Neuronal stem cell (in vitro differentiated cells): ENCODE measurements at places on chromosomes 2 and 18.

DNA sequence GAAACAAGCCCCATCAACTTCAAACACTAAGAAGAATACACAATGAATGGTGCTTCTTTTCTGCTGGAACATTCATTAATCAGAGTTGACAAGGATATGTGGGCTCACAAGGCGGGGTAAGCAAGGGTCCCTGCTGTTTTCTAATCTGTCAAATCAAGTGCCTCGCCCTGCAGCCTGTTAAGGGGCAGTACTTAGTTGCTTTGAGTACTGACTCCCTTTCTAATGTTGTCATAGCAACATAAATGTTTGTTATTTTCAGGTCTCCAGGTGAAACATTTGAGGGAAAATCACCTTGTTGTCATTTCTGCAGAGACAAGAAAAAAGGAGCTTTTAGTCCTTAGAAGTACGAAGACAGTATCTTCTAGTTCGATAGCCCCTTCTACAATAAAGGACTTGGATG is 284.7 kb upstream of the PKDCC start:
- no peak for DNase-seq
- no peaks in the 10 kb centered on the region for H3K36me3 ChIP-seq

- H3K4me1 ChIP-seq: no peaks in the 10 kb centered on the region
- no peak overlapping the region for H3K27ac ChIP-seq
- no peaks in the 10 kb centered on the region for H3K36me3 ChIP-seq
- H3K4me3 ChIP-seq: no peak overlapping the region
- no peaks in the 10 kb centered on the region for H3K27me3 ChIP-seq
These were observed 147.7 kb upstream of the PXDN start for GRCh38 chr2:1891971-1892486.

- peaks cover 11% of the 10 kb centered on the region for H3K4me1 ChIP-seq
- DNase-seq: no peak
- no peaks in the 10 kb centered on the region for H3K36me3 ChIP-seq
- H3K27ac ChIP-seq: no peak overlapping the region
- no peak overlapping the region for H3K4me3 ChIP-seq
These were observed 735.6 kb downstream of the TSN start for GRCh38 chr2:122491011-122491410.

DNA sequence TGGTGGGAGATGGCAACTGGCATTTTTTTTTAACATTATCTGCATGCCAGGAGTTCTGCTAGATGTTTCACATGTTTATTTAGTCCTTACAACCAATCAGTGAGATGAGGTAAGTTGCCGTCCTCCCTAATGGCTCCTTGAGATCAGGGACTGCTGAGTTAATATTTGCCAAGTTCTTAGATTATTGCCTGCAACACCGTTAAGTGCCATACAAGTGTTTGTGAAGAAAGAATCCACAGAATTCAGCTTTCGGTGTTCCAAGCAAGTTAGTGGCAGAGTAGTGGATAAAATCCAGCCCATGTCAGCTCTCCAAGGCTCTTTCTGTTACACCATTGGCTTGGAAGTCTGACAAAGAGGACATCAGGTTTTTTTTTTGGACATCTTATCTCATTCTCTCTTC is 95.9 kb downstream of the C1QL2 start:
- no peak overlapping the region for H3K27ac ChIP-seq
- H3K27me3 ChIP-seq: no peaks in the 10 kb centered on the region
- no peaks in the 10 kb centered on the region for H3K4me1 ChIP-seq
- no peak for DNase-seq

GRCh38 chr18:74489676-74490075 is 6.5 kb upstream of the CNDP2 start:
- no peaks in the 10 kb centered on the region for H3K36me3 ChIP-seq
- no peak overlapping the region for H3K4me3 ChIP-seq
- H3K27ac ChIP-seq: no peak overlapping the region

DNA sequence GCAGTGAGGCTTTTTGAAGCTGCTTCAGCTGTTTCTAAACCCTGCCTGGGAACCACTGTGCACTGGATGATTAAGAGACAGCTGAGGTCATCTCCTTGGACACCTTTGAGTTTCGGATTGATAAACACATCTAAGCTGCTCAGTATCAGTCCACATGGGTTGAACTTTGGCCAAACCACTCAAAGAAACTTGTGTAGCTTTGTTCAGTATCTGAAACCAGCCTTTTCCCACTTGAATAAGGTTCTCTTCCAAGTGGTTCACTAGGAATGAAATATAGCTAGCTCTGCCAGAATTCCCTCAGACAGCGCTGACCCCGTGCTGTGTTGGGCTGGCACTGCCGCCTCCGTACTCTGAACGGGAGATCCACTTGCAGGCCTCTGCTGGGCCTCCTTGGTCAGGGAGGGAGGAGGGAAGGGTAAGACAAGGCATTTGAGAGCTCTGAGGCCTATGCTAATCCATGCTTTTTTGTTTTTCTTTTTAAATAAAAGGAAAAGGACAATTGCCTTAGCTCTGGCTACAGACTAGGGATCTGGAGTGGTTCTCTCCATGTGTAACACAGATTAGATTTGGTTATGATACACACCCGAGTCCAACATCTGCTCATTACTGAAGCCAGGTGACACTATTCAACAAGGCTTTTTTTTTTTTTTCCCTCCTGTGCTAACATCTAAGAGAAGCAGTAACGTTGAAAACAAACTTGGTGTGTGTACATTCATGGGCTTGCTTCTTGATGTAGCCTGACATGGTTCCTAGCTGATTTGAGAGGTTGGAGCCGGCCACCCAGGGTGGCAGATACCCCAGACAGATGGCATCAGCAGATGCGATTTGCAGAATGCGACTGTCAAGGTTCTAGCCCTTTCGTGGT is 67.7 kb downstream of the NCK2 start:
- H3K27ac ChIP-seq: no peak overlapping the region
- peaks cover 36% of the 10 kb centered on the region for H3K36me3 ChIP-seq
- no peak overlapping the region for H3K4me3 ChIP-seq
- DNase-seq: peak; percentile 6
- H3K27me3 ChIP-seq: no peaks in the 10 kb centered on the region

- H3K4me1 ChIP-seq: no peaks in the 10 kb centered on the region
- H3K27ac ChIP-seq: no peak overlapping the region
- H3K27me3 ChIP-seq: no peaks in the 10 kb centered on the region
- H3K4me3 ChIP-seq: no peak overlapping the region
- H3K36me3 ChIP-seq: no peaks in the 10 kb centered on the region
These were observed 887.3 kb downstream of the TDRD15 start for GRCh38 chr2:22011048-22011447.

DNA sequence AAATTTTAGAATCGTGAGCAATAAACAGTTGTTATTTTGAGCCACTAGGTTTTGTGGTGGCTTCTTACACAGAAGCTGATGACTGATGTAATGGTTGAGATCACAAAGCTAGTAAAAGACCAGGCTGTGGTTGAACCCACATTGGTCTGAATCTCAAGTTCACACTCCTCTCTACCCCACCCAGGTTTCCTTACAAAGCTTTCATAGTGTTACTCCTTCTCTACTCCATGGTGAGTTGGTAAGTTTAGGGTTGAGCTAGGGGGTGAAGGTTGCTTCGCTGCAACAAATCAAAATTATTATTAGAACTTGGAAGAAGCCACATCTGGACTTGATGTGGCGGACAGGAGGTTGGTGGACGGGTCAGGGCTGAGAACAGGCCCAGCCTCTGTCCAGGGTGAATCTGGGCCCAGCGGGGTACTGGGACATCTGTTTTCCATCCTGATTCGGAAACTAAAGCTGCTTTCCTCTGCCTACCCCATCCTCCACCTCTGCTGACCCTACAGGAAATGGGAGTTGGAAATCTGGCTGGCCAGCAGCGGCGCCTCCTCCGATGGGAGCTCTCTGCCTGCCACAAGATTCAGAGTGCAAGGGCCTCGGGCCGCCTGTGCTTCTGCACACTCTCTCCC is 86.3 kb downstream of the ZFP36L2 start:
- H3K27ac ChIP-seq: no peak overlapping the region

DNA sequence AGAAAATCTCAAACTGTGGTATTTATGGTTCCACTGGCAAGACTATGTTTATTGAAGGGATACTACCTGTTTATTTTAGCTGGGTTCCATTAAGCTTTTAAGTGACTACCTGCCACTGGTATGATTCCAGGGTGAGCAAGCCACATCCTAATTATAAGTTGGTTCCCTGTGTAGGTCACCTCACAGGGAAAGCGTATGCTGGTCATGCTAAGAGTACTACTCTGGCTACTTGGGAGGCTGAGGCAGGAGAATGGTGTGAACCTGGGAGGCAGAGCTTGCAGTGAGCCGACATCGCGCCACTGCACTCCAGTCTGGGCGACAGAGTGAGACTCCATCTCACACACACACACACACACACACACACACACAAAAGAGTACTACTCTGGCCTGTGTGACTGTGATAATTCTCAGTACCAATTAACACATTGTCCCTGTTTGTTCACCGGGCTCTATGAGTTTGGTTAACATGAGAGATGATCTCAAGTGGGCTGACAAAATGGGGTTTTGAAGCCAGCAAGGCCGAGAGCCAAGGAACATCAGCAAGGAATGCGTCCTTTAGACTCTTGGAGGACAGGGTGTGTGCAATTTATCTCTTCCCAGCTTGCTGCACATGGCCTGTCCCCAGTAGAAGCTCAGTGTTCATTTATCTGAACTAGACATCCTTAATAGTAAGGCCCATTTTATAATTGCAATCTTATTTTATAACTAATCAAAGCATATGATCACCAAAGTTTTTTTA is 15.2 kb upstream of the ITSN2 start:
- no peak overlapping the region for H3K4me3 ChIP-seq
- no peaks in the 10 kb centered on the region for H3K27me3 ChIP-seq
- no peak for DNase-seq
- no peaks in the 10 kb centered on the region for H3K4me1 ChIP-seq
- no peaks in the 10 kb centered on the region for H3K36me3 ChIP-seq

- no peak overlapping the region for H3K27ac ChIP-seq
- H3K36me3 ChIP-seq: no peaks in the 10 kb centered on the region
- H3K4me3 ChIP-seq: no peak overlapping the region
- H3K4me1 ChIP-seq: peaks cover 3% of the 10 kb centered on the region
- no peak for DNase-seq
These were observed 86.0 kb downstream of the ICOS start for GRCh38 chr2:204022550-204022949.

GRCh38 chr2:128385365-128385764 is 66.7 kb upstream of the HS6ST1 start:
- H3K27me3 ChIP-seq: no peaks in the 10 kb centered on the region
- H3K27ac ChIP-seq: no peak overlapping the region
- H3K36me3 ChIP-seq: no peaks in the 10 kb centered on the region
- peaks cover 29% of the 10 kb centered on the region for H3K4me1 ChIP-seq
- no peak overlapping the region for H3K4me3 ChIP-seq
- DNase-seq: no peak

DNA sequence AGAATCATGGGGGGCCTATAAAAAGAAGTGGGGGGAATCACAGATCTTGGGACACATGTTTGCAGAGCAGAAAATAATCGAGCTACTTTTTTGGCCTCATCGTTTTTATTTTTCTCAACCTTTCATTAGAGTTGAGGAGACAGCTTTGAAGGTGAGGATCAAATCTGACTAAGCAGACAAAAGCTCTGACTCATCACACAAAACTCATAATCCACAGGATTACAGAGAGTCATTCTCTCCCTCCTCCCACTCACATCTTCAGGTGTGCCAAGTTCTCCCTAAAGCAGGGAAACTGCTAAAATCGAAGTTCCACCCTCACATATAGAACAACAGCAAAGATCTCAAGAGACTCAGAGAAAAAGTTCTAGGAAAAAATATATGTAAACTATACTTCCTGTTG is 15.6 kb downstream of the BAZ2B start:
- no peaks in the 10 kb centered on the region for H3K36me3 ChIP-seq
- no peak overlapping the region for H3K27ac ChIP-seq
- no peak overlapping the region for H3K4me3 ChIP-seq
- H3K4me1 ChIP-seq: no peaks in the 10 kb centered on the region
- DNase-seq: no peak
- no peaks in the 10 kb centered on the region for H3K27me3 ChIP-seq

DNA sequence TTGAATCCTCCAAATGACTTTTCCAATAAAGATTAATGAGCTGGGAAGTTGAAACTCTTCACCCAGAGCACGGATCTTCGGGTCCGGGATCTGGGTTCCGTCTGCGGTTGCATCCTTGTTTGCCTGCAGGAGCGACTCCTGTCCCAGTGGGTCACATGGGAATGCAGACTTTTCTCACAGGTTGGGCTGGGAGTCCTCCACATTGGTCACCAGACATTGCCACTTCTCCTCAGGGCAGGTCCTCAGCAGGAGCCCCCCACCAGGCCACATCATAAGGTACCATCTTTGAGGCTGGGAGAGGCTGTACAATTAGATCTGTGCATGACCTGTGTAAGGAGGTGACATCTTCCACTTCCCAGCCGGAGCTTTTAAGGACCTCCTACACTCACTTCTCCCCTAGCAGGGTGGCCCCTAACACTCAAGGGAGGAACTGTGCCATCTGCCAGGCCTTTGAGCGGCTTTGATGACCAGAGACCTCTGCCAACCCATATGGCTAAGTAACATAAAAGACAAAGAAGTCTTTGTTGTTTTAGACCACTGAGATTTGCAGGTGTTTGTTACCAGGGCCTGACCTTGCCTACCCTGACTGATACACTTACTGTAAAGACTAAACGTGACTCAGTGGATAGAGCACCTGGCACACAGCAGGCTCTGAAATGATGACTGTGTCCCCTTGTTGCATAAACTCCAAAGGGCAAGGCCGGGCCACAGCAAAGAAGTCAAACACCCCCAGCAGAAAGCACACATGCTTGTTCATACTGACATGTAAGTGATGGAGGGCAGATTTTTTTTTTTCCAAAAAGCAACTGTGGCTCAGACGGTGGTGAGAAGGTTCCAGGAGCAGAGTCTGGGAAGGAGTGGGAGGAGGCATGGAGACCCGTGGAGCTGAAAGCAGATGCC is 7.9 kb upstream of the TEX51 start:
- DNase-seq: no peak
- H3K27me3 ChIP-seq: no peaks in the 10 kb centered on the region

- DNase-seq: no peak
- H3K27me3 ChIP-seq: peaks cover 15% of the 10 kb centered on the region
- H3K27ac ChIP-seq: no peak overlapping the region
- H3K4me1 ChIP-seq: peaks cover 4% of the 10 kb centered on the region
- H3K36me3 ChIP-seq: no peaks in the 10 kb centered on the region
These were observed 2.6 kb downstream of the MAB21L4 start for GRCh38 chr2:240893363-240893844.

DNA sequence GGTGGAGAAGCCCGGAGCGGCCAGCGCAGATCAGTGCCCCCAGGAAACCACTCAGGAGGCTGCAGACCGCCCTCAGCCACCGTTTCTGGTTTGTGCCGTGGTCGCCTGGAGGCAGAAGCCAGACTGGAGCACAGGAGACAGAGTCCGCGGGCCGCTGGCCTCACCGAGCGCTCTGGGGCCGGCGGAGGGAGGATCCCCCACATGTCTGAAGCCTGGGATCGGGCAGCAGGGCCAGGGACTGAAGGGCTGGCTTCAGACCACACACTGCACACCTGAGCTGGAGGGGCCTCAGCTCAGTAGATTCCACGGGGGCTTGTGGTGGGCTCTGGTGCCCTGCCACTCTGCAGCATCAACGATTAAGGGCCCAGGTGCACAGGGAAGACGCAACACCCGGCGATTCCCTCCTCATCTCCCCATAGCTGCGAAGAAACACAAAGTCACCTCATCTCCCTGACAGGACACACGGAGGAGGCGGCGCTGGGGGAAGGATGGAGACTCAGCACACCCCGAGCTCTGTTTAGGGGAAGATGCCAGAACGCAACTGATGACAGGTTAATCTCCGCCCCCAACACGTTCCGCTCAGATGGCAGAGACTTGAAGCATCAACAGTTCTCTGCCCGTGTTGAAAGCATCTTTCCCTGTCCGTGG is 408.1 kb downstream of the GALR1 start:
- no peaks in the 10 kb centered on the region for H3K27me3 ChIP-seq
- H3K27ac ChIP-seq: no peak overlapping the region
- no peaks in the 10 kb centered on the region for H3K4me1 ChIP-seq
- H3K36me3 ChIP-seq: no peaks in the 10 kb centered on the region
- DNase-seq: no peak
- H3K4me3 ChIP-seq: no peak overlapping the region
